Activated T-helper 2 cell treated with anti-CD3 and anti-CD28 coated beads, Interferon-gamma antibody, Interleukin-2, Interleukin-4, amounts not matched to agents 10 μg/mL and 5 μg/mL and 100 μg/mL, durations not matched to agents 14 hours and 24 hours and 36 hours (primary cell): ENCODE measurements at places on chromosomes 16 and 17. TPM values are rescaled to one million over a fixed set of nuclear protein-coding genes. Genes with fewer than 3 reads are reported as not detected.

The ENO3 gene
- 45.7 and 47.9 TPM in 2 replicates for total RNA-seq

The PPP1R27 gene
- total RNA-seq: not detected in 2 replicates

The HES7 gene
- 2.4 and 3.1 TPM in 2 replicates for total RNA-seq

The HOXB3 gene
- 3.8 and 4.6 TPM in 2 replicates for total RNA-seq

The ATP6V0D1 gene
- total RNA-seq: 31.5 and 33.9 TPM in 2 replicates

The ZACN gene
- 10.3 and 14.1 TPM in 2 replicates for total RNA-seq

The PARD6A gene
- 10.7 and 11.5 TPM in 2 replicates for total RNA-seq

The SLC5A11 gene
- total RNA-seq: not detected in 2 replicates

- DNase-seq: no peak
These were observed 111.1 kb downstream of the AIPL1 start for GRCh38 chr17:6323626-6324356.

DNA sequence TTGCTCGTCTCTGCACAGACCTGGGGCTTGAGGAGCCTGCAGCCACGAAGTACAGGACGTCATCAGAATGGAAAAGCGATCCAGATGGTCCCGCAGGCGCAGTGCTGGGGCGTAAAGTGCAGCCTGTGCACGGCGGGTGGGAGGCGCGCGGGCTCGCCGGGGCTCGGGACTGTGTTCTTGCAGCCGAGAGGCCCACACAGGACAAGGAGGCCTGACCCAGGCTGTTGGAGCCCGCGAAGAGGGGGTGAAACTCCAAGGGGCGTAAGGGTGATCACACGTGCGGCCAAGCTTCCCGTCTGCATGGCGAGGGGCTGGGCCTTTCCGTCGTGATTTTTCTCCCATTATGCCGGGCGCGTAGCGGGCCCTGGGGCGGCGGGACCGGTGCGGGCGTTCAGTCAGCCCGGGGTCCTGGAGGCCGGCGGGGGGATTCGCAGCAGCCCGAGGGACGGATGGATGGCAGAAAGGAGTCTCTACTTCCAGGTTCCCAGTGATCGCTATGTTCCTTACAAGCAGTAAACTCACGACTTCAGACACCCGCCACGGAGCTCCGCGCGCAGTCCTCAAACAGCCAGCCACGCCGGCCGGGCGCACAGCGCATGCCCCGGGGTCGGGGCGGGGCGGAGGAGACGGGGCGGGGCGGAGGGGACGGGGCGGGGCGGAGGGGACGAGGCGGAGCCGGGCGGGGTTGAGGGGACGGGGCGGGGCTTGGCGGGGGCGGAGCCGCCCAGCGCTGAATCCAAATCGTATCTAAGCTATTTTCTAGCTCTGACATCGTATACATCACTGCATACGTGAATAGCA is 141.0 kb upstream of the KCNJ18 start:
- peak; percentile 67 for DNase-seq

DNA sequence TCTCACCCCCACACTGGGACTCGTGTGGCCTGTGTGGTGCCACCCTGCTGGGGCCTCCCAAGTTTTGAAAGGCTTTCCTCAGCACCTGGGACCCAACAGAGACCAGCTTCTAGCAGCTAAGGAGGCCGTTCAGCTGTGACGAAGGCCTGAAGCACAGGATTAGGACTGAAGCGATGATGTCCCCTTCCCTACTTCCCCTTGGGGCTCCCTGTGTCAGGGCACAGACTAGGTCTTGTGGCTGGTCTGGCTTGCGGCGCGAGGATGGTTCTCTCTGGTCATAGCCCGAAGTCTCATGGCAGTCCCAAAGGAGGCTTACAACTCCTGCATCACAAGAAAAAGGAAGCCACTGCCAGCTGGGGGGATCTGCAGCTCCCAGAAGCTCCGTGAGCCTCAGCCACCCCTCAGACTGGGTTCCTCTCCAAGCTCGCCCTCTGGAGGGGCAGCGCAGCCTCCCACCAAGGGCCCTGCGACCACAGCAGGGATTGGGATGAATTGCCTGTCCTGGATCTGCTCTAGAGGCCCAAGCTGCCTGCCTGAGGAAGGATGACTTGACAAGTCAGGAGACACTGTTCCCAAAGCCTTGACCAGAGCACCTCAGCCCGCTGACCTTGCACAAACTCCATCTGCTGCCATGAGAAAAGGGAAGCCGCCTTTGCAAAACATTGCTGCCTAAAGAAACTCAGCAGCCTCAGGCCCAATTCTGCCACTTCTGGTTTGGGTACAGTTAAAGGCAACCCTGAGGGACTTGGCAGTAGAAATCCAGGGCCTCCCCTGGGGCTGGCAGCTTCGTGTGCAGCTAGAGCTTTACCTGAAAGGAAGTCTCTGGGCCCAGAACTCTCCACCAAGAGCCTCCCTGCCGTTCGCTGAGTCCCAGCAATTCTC is 27.4 kb downstream of the STH start:
- no peak for DNase-seq
